Renal cortex interstitium (tissue), 15 donors: ENCODE measurements at places on chromosomes 3 and 15.

DNA sequence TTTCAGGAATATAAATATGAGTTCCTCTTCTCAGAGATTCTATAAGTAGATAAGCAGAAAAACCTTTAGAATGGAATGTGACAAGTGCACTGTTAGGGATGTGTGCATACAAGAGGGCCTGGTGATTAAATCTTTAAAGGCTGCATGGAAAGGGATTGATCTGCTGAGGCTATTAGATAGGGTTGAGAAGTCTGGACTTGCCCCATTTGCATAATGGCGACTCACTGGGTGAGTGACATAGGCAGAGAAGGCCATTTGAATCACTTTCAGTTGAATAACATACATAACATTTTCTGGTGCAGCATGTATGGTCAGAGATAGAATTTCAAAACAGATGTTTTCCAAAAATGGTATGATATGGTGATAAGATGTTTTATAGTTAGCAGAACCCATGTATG is 156.9 kb downstream of the ZNF621 start:
- no peak for DNase-seq

DNA sequence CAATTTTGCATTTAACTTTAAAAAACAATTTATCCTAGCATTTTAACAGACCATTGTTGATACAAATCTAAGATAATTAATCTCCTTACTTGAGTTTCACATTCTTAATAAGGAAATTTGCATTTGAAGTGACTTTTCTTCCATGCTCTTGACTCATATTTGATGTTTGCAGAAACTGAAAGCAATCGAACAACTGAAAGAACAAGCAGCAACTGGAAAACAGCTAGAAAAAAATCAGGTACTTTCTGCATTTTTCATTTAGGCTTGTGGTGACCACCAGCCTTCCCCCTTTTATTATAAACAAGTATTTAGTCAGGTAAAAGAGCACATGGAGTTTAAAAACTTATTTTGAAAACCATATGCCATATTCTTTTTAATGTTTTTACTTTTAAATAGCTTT is 20.1 kb upstream of the SELENOT start:
- no peak for DNase-seq

DNA sequence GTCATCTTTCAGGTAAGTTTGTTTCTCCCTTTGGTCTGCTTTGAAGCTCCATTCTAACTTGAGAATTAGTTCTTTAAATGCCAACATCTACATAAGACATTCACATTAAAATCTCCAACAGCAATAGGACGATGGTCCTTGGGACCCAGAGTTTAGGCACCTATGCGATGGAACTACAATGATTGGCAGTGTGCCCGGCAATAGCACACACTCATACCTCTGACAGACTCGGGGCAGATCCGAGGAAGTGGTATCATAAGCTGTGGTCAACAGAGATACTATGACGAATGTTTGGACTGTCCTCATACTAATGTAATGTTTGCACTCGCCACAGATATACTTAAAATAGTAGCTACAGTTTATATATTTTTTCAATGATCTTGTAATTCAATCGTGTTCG is 34.2 kb upstream of the NR2F2 start:
- no peak for DNase-seq

DNA sequence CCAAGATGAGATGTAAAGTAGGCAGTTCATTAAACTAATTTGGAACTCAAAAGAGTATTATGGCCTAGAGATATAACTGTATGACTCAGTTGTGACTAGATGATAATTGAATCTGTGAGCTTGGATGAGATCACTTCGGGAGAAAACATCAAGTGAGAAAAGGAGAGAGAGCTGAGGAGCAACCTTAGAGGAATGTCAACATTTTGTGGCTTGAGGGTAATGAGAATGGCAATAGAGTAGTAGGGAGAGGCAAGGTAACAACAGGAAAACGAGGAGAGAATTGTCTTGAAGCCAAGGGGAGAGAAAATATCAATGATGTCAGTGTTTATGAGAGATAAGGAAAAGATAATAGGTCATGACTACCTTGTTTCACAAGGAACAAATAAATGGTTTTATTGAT is 580.2 kb downstream of the NLGN1 start:
- DNase-seq: no peak

DNA sequence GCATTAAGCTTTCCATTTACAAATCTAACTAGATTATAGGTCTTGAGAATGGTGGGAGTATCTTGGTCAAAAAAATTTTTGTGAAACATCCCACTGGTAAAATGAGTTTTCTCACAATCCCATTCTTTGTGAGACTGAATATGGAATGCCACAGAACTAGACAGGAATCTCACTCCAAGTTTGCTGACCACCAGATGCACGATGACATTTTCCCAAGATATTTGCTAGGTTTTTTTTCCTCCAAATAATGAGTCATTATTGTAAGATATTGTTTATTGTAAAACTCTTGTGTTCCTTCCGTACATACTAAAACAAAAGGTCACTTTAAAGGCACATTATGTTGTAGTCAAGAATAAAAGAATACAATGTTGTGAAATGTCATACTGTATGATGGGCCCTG is 53.9 kb downstream of the COPS2 start:
- no peak for DNase-seq

GRCh38 chr15:66139591-66140207 is 113.9 kb downstream of the MEGF11 start:
- DNase-seq: no peak

DNA sequence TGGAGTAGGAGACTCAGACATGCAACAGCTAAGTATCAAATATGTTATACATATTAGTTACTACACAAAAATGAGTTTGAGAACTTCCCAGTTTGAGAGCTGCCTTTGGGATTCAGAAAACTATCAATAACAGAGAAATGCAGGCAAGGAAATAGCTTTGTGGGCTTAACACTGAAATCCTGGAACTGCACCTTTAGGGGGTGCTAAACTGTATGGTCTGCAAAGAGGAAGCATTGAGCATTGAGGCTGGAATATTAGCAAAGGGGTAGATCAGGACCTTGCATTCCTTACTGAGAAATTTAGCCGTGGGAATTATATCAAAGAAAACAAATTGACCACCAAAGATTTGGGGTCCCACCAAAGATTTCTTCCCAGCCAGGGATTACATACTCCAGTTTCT is 580.0 kb downstream of the ZNF385D start:
- no peak for DNase-seq

DNA sequence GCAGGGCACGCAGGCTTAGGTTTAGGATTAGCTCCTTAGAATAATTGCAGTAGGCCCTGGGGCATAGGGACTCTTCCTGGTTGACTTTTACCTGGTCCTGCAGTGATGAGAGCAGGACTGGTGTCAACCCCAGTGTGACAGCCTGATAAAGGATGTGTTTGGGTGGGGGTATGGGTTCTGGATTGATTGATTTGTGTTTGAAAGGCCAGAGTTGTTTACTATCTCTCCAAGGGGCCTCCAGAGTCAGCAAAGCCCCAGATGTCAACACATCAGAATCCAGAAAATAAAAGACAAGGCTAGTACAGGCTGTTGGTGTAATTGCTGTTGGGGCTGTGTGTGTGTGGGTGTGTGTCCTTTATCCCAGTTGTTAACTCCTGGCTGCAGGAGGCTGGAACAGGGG is 122.3 kb downstream of the CHRNA7 start:
- no peak for DNase-seq

GRCh38 chr3:168021737-168022450 is 73.8 kb downstream of the GOLIM4 start:
- no peak for DNase-seq

DNA sequence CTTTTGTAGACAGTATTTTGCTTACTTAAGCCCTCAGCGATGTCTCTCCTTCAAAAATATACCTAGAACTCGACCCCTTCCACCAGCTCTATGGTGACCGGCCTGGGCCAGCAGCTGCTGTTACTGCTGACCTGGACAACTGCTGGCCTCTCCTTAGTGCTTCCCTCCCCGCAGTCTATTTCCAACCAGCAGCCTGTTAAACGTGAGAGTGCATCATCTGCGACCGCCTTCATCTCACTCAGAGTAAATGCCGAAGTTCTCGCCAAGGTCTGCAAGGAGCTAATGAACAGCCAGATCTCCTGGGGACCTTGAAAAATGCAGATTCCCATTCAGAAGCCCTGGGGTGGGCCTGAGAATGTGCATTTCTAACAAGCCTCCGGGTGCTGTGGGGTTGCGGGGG is 86.7 kb downstream of the RPLP1 start:
- no peak for DNase-seq

- DNase-seq: no peak
These were observed 563.5 kb upstream of the CCDC54 start for GRCh38 chr3:106813742-106814141.

GRCh38 chr15:38474155-38474757 is 20.3 kb downstream of the FAM98B start:
- DNase-seq: peak; percentile 45

GRCh38 chr3:10273702-10274305 is 18.9 kb downstream of the GHRL start:
- DNase-seq: no peak

DNA sequence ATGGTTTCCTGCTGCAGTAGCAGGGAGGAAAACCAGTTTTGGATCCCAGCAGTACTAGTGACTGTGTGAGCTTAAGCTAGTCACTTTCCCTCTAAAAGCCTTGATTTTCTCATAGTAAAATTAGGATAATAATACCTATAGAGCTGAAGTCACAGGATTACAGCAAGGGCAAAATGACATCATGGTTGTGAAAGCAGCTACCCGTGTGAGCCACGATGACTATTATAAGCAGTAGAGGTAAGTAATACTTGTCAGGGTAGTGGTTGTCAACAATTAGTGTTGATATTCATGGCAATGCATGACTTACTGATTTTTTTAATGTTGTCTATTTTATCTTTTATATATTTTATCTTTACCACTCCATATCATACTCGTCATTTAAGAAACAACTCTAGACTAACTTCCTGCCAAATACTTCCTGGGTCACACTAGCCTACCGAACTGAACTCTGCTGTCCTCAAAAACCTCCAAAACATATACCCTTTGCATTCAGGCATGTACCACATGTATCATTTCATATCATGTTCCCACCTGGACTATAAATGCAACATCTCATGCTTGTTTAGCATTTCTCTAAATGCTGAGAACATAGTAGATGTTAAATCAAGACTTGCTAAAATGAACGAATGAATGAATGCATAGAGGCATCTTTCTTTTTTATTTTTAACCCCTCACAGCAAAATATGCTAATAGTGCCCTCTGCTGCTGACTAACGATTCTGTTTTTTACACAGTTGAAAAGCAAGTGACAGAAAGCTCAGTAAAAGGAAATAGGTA is 172.6 kb downstream of the P3H2 start:
- DNase-seq: no peak

DNA sequence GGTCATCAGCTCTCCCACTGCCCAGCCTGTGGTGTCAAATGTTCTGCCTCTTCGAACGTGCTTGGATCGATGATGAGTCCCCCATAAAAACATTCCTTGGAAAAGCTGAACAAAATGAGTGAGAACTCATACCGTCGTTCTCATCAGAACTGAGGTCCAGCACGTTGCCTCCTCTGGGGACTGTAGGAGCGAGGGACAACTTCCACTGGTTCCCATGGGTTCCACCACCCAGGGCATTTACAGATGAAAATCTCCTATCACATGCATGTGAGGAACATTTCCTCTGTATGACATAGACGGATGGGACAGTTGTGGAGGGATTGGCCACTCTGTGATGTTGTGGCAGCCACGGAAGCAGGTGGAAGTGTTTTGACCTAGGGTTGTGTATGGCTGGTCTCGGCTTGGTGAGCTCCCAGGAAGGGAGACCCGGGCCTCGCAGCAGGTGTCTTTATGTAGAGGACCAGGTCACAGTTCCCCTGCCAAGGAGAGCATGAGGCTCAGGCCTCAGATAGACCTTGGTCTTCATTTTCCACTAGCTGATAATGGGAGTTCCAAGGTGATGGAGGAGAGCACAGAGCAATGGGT is 113.0 kb downstream of the SNRPN start:
- no peak for DNase-seq

- no peak for DNase-seq
These were observed 7.7 kb downstream of the IGDCC4 start for GRCh38 chr15:65414841-65415621.

DNA sequence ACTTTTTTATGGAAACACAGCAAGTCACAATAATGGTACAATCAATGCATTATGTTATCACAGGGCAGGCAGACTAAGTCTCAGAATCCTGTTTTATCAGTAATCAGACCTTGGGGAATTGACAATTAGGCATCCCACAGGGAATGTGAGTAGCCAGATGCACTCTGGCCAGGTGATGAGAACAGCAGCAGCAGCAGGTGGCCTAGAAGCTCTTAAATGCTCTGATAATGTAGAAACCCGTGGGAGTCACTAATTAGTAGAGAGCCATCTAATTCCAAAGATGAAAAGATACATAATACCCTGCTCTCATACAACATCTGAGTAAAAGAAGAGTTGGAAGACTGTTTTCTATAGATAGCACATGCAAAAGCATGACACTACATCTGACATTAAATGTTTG is 12.6 kb downstream of the CEP152 start:
- no peak for DNase-seq

GRCh38 chr3:112087746-112088145 is 1.6 kb downstream of the C3orf52 start:
- no peak for DNase-seq

GRCh38 chr3:123104550-123104949 is 37.7 kb downstream of the PDIA5 start:
- no peak for DNase-seq
